ENCODE measurements at places on chromosomes 4 and X.

GRCh38 chrX:110172215-110172614, 145.7 kb downstream of the AMMECR1 start:
- no peak for DNase-seq

DNA sequence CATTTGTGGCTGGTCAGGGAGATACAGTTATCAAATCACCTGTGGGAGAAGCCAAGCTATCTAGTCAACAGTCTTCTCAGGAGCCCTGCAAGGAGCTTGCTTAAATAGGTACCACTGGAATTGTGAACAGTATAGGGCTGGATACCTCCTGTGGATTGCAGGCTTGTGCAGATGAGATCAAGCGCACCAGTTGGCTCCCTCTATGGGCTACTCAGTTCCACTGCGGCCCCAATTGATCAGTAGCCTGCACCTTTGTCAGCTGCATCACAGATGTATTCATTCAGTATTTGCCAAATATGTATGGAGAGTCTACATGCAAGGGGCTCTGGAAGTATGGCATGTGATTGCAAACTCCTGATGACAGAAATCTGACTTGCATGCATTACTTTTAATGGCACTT, 28.6 kb downstream of the TEX13A start:
- DNase-seq, result no peak

- DNase-seq, result peak; percentile 56
Observed at GRCh38 chrX:150772150-150772970, 79.2 kb downstream of the MTMR1 start.

GRCh38 chr4:157895205-157895604, 277.6 kb downstream of the GASK1B start:
- no peak for DNase-seq

DNA sequence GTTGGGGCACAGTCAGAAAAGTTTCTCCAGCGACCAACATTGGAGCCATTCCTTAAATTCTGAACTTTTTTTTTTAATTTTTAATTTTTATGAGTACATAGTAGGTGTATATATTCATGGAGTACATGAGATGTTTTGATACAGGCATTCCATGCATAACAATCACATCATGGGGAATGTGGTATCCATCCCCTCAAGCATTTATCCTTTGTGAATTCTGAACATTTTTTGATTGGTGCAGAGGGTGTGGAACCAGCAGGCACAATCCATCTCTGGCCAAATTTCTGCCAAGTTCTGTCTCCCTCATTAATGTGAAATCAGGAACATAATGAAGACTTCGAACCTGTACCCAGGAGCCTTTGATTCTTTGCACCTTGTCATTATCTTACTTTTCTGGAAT, 267.0 kb downstream of the FRMPD4 start:
- no peak for DNase-seq

- no peak for DNase-seq
Observed at GRCh38 chr4:108119199-108119800, 49.4 kb downstream of the LEF1 start.

DNA sequence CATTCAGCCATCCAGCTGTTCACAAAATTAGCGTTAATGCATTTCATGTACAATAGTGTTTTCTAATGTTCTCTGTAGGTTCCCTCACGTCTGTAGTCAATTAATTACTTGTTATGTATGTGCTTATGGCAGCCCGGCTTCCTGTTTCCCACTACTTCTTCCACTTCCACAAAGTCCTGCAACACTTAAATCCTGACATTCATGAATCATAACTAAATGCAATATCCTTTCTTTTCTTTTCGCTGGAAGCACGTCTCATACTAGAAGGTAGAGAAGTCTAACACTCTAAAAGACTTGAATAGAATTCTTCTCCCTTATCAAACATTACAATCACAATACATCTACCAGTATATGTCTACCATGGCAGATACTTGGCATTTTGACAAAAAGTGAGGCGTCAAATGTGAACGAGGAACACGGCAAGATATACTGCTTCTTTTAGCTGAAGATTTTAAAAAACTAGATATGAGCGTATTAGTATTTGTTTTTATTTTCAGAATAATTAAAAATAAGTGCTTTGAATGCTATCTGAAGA, 239.0 kb upstream of the DIAPH2 start:
- DNase-seq, result no peak

DNA sequence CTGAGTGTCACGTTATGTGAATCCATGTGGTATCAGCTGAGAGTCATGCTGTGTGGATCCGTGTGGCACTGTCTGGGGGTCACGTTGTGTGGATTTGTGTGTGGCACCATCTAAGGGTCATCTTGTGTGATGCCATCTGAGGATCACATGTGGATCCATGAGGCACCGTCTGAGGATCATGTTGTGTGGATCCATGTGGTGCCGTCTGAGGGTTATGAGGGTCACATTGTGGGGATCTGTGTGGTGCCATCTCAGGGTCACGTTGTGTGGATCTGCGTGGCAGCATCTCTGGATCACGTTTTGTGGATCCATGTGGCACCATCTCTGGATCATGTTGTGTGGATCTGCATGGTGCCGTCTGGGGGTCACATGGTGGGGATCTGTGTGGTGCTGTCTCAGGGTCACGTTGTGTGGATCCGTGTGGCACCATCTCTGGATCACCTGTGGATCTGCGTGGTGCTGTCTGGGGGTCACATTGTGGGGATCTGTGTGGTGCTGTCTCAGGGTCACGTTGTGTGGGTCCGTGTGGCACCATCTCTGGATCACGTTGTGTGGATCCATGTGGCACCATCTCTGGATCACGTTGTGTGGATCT, 6.9 kb downstream of the PDE6B start:
- DNase-seq, result no peak

- no peak for DNase-seq
Observed at GRCh38 chr4:11719879-11720278, 291.2 kb upstream of the HS3ST1 start.

- no peak for DNase-seq
Observed at GRCh38 chr4:62208921-62209320, 1008.8 kb downstream of the ADGRL3 start.

DNA sequence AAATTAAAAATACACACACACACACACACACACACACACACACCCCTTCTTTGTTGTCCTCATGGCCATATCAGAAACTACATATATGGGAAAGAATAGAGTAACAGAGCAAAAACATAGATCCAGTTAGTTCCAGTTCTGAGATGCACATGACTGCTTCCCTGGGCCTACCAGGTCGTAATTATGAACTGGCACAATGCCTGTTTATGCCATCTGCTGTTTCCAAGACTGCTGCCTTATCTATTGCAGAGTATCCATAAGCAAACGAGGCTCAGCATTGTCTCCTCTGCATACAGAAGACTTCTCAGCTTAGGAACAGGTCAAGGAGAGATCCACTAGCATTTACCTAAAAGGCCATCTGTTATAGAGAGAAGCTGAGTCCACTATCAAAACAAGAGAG, 789.0 kb downstream of the TECRL start:
- no peak for DNase-seq

- no peak for DNase-seq
Observed at GRCh38 chr4:53781629-53782457, 190.6 kb upstream of the LNX1 start.

DNA sequence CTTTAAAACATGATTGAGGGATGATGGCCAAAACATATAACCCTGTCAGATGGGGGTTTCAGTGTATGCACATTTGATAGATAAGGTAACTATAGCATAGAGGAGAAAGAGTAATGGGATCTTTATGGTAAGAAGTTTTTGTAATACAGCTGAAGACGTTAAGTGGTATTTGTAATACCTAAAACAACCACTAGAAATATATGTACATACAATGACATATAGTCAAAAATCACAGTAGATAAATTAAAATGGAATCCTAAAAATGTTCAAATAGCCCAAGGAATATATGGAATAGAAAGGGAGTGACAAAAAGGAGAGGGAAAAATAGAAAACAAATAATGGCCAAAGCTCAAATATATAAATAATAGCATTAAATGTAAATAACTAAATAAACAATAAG, 371.3 kb upstream of the FSTL5 start:
- DNase-seq, result no peak

DNA sequence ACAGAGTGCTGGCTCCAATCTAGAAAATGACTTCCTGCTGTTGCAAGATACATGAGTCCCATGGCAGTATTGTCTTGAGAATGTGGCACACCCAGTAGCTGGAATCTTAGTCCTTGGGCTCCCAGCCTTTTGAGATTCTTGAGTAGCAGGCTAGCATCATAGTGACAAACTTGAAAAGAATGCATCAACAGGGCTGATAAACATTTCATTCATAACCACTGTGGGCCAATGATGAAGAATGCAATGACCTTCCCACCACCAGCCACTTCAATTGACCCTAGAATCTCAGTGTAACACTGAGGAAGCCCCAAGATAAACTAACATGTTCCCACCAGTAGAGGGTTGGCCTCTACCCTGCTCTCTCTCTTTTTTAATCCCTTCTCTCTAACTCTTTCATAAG, 329.3 kb downstream of the GBA3 start:
- DNase-seq, result no peak

DNA sequence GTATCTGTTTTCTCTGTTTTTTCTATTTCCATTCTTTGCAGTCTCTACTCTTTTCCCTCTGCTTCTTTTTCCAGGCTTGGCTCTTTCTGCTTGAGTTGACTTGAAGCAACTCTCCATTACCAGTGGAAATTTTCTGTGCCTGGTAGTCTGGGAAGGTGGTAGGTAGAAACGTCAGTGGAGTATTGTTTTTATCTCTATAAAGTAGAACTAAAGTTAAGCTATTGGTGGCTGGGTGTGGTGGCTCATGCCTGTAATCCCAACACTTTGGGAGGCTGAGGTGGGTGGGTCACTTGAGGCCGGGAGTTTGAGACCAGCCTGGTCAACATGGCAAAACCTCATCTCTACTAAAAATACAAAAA, 438.1 kb upstream of the AR start:
- DNase-seq, result no peak

GRCh38 chr4:1200425-1201035, 28.1 kb upstream of the SPON2 start:
- no peak for DNase-seq

DNA sequence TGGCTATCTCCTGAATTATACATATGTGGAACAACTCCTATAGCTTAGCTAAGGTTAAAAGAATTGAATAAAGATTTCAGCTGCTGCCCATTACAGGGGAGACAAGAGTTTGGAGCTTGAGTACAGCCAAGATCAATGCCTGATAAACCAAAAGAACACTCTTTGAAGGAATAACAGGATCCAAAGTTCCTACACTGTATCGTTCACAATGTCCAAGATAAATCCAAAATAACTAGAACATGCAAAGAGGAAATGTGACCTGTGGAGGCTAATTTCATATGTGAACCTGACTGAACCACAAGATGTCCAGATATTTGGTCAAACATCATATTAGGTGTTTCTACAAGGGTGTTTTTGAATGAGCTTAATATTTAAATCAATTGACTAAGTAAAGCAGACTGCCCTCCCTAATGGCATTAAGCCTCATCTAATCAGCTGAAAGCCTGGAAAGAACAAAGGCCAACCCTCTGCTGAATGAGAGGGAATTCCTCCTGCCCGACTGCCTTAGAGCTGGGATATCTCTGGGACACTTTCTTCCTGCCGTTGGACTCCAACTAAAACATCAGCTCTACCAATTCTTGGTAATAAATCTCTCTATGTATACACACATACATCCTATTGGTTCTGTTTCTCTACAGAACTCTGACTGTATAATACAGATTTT, 19.2 kb downstream of the RFC1 start:
- DNase-seq, result no peak

- DNase-seq, result no peak
Observed at GRCh38 chr4:107261241-107261874, 225.2 kb upstream of the DKK2 start.

DNA sequence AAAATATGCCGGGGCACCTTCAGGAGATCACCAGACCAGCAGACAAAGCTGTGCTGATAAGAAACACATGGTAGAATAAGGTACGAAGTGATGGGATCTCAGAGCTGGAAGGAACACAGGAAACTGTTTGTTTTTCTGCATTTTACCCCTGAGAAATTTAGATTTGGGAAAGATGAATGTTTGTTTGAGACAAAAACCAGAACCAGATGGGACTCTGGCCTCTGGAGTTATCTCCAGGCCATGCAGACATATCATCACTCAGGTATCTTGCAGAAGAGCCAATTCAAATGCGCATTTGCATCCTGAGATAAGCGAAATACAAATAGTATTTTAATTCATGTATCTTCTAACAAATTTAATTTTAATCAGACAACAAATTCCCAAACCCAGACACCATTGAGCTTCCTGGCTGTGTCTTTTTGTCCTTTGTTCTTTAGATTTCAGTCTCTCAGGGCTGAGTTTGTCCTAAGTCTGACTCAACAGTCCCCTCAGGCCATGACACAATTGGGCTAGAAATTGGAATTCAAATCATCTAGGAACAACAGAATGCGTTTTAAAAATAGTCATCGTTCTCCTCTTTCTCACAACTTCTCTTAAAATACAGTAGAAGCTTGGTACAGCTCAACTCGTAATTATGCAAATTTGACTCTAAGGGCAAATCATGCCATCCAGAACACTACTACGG, 159.0 kb downstream of the PACRGL start:
- DNase-seq, result no peak

GRCh38 chr4:73606465-73606974, 13.7 kb downstream of the RASSF6 start:
- no peak for DNase-seq

DNA sequence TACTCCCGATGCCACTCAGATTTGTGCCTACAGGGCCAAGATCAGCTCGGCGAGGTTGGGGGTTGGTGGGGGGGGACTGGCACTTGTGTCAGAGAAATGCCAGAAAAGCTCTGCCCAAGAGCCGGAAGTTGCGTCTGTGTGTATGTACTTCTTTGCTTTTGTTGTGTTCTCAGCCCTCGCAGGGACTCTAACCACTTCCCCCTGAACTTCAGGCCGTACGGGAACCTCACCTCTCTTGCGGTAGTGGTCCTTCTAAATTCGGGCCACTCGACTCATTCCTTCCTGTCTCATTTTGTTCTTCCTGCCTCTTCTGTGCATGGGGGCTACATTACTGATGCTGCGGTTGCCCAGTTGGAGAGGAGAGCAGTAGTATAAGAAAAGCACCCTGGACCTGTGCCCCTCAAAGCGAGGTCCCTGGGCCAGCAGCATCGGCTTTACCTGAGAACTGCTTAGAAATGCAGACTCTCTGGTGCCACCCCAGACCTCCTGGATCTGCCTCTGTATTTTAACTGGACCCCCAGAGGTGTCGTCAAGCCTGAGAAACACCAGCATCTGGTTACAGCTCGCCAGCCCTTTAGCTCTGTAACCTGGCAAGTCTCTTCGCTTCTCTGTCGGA, 146.3 kb upstream of the RPS6KA3 start:
- peak; percentile 12 for DNase-seq

- DNase-seq, result no peak
Observed at GRCh38 chrX:111375747-111376146, 36.2 kb downstream of the DCX start.

DNA sequence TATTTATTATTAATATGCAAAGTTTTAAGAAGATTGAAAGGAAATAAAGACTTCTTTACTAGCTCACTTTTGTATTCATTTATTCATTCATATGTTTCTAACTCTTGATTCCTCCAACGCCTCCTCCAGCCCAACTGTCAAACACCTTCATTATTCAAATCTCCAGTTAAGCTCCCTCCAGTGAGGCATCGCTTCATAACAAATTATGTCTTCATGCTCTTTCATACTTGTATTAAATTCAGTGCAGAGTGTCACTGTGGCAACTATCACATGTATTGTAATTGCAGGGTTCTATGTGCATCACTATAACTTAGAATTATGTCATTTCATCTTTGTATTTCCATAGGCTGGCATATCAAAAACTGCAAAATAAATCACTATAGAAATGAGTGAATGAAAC, 1394.2 kb upstream of the PCDH7 start:
- DNase-seq, result no peak
